ENCODE measurements at places on chromosomes 7 and 10.

- no peak for DNase-seq
Measured at GRCh38 chr7:2521952-2522591, 2.5 kb downstream of the LFNG start.

DNA sequence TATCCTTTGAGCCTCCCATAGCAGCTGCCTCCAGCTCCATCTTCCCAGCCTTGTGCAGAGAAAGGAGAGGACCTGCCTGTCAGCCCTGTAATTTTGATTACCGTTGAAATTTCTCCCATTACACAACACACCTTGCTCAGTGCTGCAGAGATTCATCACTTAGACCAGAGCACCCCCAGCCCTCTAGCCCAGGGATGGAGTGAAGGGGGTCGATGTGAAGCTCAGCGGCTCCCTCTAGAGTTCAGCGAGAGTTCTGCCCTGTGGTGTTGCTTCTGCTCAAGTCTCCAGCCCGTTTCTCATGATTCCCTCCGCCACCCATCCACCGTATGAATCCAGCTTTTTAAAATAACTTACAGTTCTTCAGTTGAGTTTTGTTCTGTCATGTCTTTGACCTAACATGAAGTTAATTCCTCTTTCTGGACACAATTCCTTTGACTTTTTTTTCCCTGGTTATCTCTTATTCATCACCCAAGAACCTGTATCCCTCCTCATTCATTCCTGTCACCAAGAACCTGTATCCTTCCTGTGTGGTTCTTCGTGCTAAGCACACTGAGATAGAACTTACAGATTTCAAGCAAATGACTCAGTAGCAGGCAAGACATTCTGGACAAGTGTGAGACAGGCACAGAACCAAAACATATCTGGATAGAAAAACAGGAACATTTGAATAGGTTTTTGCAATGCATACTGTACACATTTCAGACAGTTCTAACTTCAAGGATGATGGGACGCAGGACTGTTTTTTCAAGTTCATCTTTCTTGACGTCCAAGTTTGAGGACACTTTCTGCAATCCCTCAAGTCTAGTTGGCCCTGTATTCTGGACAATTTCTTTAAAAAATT, 35.0 kb upstream of the ZNF32 start:
- no peak for DNase-seq

GRCh38 chr7:30027740-30028215, 434 bp upstream of the PLEKHA8 start:
- DNase-seq, result no peak

GRCh38 chr7:127258111-127258510, 5.4 kb upstream of the GRM8 start:
- DNase-seq, result no peak

GRCh38 chr7:27767374-27767773, 27.4 kb downstream of the TAX1BP1 start:
- DNase-seq, result no peak

DNA sequence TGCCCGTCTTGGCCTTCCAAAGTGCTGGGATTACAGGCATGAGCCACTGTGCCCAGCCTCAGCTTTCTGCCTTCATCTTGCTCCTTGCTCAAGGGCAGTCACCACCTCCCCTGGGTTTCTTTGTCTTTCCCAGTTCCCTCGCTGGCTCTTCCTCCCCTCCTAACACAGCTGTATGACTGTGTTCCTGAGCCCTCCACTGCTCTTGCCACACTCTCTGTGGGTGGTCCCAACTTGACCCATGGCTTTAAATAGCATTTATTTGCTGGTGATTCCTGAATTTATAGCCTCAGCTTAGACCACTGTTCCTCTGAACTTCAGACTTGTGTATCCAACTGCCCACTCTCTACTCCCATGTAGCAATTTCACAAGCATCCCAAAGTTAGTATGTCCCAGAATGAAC, 181.3 kb downstream of the BAMBI start:
- DNase-seq, result no peak

GRCh38 chr10:5692461-5693358, 8.1 kb downstream of the TASOR2 start:
- DNase-seq, result peak; percentile 27

DNA sequence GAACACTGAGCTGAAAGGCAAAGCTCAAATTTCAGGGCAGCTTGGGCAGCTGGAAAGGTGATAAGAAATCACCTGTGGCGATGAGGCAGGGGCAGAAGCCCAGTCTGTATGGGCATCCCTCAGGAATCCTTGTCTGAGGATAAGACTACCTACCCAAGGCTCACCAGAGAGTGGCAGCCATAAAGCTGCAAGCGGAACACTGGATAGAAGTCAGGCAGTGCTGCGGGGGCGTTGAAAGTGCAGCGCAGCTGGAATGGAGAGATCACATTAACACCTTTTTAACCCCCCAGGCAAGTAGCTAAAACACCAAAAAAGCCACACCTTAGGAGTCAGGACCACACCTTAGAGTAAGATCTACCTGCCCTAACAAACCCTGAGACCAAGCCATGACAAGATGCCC, 38.2 kb downstream of the ABCB5 start:
- DNase-seq, result no peak

- no peak for DNase-seq
Measured at GRCh38 chr10:29199339-29199738, 89.5 kb upstream of the LYZL1 start.

DNA sequence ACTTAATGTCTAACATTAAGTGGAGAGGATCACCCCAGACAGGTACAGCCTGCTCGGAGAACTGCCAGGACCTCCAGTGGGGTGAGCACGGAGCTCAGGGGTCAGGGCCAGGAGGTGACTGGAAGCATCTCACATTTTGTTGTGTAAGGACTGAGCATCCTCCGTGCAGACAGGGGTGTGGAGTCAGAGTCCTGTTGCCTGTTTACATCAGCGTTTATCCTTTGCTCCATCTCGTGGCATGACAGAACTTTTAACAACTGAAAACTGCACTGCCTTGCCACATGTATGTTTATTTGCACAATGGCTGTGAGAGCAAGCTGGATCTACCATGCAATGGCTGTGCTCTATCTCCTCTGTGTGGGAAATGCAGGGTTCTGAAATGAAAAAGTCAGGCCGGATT, 175.4 kb upstream of the AKR1E2 start:
- DNase-seq, result no peak

DNA sequence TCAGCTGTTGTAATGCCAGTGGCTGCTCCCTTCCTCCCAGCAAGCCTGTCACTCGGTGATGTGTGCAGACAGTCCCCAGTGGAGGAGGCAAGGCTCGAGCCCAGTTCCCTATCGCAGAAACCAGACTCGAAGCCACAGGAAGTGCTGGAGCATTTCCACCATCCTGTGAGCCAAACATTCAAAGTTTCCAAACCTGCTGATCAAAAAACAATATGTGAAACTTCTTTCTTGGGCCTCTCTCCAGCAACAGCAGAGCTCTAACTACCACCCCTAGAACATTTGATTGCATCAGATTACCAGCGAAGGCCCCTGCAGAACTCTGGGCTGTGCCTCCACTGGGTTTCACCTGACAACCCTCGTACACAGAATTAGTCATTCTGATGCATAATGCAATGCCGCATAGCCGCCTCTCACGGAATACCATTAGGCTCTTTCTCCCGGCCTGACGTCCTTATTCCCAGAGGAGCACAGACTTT, 94.0 kb downstream of the ELMO1 start:
- DNase-seq, result no peak

- no peak for DNase-seq
Measured at GRCh38 chr7:47046949-47047348, 535.0 kb downstream of the TNS3 start.

GRCh38 chr7:84060760-84061261, 133.8 kb downstream of the SEMA3A start:
- no peak for DNase-seq

GRCh38 chr7:147818317-147818716, 772.2 kb upstream of the C7orf33 start:
- DNase-seq, result no peak

DNA sequence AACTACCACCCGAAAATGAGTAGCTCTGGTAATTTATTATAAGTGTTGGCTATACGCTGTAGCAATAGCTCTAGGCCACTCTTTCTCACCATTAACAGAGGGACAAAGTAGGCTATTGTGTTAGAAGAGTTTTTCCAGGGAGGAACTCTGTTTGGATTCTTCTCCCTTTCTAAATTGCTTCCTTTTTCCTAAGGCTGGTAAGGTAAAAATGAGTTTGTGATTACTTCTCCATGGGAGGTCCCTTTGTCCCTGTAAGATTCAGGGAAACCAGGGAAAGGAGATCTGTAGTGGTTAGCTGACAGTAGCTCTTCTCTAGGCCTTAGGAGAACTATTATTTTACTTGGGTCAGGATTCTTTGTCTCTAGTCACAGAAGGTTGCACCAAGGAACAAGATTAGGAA, 23.2 kb upstream of the SEMA3E start:
- DNase-seq, result no peak

DNA sequence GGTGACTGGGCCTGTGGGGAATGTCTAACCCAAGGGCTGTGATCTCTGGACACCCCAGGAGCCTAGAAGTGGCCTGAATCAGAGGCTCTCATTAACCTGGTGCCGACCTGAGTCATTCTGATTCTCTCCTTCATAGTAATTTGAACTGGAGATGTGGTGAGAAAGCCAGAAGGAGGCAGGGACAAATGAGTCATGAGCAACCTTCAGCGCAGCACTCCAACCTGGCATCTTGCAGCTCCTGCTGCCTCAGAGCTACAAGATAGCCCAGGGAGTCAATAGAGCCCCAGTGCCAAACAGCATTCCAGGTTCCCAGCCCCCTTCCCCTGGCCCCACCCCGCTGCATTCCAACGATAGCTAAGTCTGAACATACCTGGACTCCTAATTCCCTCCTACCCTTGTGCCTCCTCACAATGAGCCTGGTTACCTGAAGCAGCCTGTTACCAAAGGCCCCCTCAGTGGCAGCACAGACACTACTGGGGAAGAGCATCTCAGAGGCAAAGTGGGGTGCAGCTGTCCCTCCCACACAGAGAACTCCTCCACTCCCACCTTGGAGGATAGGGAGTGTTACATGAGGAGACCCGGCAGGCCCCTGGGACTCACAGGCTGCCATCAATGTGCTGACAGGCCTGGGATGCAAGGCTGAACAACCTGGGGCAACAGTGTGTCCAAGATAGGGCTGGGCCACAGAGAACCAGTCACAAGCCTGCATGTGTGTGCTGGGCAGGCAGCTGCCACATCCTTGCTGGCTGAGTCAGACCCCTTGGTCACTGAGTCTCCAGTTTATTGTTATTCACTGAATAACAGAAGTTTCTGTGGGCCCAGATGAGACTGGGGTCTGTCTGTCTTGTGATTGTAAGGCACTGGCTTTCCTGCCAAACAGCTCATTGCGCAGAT, 76.8 kb upstream of the LEP start:
- DNase-seq, result no peak

DNA sequence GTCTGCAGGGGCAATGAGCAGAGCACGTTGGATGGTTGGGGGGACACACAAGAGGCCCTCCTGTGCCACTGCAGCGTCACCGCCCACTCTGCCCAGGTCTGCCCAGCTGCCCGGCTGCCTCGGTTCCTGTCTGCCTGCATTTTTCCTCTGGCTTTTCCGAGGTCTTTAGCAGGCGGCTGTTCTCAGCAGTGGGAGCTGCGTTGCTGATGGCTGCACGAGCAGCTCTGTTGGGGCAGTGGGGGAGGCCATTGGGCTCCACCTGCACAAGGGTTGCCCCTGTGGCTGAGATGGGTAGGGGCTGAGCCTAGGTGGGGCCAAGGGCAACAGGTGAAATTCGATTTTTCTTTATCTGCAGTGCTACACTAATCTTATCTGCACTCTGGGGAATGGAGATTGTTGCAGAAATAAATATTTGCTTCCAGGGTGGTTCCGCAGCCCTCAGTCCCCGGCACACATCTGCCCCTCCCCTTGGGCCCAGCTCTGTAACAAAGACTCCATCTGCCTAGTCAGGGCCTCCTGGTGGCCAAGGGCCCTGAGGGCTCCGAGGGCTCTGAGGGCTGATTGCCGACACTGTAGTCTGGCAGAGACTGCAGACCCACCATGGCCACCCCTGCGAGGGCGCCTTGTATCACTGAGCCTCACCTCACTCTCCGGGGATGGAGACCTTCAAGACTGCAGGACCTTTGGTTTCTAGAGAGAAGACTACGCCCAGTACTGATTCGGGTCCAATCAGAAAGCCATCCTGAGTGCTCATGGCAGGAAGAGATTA, 141.7 kb upstream of the SHH start:
- DNase-seq, result no peak

DNA sequence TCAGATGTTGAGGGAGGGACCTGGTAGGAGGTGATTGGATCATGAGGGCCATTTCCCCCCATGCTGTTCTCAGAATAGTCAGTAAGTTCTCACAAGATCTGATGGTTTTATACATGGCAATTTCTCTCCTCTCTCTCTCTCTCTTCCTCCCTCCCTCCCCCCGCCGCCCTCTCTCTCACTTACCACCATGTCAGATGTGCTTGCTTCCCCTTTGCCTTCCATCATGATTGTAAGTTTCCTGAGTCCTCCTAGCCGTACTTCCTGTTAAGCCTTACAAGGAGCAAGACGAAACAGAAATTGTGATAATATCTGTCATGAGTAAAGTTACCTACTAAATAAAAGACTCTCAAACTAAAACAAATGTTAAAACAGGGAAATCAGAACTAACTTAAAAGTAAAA, 19.9 kb upstream of the GPR141 start:
- DNase-seq, result no peak

DNA sequence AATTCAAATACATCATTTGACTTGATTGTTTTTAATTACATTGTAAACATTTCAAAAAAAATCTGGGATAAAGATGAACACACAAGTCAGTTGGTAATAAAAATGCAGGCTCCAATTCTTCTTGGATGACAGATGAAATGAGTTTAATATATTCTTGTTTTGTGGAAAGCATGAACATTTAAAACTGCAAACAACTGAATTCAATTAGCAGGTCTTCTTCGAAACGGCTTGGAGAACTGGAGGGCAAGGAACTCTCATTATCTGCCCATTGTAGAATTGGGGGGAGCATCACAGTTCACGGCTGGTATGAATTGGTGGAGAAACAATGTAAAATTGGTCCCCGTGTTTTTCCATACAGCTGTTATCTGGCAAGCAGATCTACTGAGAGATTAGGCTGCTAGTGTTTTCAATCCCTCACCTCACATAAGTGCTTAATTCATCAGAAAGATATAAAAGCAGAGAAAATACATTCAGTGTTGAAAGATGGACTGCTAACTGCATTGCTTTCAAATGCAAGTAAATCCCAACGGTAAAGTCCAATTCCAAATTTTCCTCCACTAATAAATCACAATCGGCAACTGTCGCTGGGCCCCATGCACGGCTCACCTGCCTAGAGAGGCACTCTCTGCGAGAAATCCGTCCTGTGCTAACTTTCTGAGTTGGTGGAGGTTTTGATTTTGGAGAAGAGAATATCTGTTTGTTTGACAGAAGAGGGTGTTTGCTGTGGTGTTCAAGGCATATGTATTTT, 199.5 kb downstream of the ZNF438 start:
- DNase-seq, result no peak

GRCh38 chr10:60399328-60399727, 9.7 kb upstream of the ANK3 start:
- no peak for DNase-seq

- no peak for DNase-seq
Measured at GRCh38 chr10:113709221-113709838, 29.6 kb downstream of the CASP7 start.
